Neural progenitor cell (in vitro differentiated cells): ENCODE measurements at places on chromosomes 7 and 10.

DNA sequence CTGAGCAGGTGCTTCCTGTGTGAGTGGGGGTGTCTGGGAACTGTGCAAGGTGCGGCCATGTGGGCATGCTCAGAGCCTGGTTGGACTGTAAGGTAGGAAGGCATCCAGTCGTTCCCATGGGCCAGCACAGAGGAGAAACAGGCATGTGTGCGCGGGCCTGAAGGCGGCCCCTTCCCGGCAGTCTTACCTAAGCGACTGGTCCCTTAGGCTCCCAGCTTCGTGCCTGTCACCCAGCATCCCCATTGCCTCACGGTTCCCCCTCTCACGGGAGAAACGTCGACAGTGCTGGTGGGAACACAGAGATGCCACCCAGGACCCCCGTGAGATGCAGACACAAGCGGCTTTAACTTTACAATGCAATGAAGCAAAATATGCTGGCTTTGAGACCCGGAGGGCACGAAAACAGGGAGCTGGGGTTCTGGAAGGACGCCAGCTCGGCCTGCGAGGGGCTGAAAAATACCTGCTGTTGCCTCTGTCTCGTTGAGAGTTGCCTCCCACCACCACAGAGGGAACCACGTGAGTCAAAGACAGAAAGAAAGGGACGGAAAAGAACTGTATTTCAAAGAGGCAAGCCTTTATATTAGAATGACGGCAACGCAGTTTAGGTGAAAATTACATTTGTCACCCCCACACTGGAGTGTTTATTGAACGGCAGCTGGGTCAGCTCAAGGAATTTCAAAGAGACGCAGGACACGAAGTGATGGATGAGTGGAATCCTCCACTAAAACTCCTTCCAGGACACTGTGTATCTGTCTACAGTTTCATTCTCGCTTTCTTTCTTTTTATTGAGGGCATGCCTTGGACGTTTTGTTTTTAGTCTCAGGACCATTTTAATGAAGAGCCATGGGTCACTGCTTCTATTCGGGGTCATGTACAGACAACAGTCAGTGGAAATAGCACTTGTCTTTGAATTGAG lies 128.4 kb downstream of the DNAJB6 start:
- no peak overlapping the region for H3K4me3 ChIP-seq
- H3K4me1 ChIP-seq = peaks cover 22% of the 10 kb centered on the region
- DNase-seq = no peak
- H3K27ac ChIP-seq = no peak overlapping the region

GRCh38 chr10:130962240-130963051 lies 349.1 kb downstream of the TCERG1L start:
- no peak overlapping the region for H3K27ac ChIP-seq
- H3K36me3 ChIP-seq = no peaks in the 10 kb centered on the region
- H3K4me3 ChIP-seq = no peak overlapping the region
- H3K4me1 ChIP-seq = no peaks in the 10 kb centered on the region
- no peak for DNase-seq

DNA sequence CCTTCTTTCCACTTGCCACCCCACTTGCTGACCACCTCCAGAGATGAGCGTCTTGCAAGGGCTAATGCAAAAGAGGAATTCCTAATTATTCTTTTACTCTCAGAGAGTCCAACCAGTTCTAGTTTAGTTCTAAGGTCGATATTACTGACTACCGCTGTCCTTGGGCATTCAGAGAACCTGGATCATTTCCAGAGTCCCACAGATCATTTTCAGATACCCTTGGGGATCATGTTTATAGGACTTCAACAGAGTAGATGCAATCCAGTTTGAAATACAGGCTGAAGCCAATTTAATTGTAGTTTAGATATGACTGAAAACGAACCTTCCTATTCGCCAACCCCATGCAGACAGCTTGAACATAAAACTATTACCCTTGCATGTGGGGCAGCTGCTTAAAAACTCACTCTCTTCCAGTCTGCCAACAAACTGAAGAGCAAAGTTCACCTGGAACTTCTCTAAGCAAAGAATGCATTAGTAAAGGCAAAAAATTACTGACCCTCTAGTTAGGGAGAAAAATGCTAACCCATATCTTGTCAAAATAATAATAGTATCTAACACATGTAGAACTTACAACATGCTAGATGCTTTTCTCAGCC lies 22.4 kb downstream of the CFAP69 start:
- no peaks in the 10 kb centered on the region for H3K27me3 ChIP-seq
- H3K27ac ChIP-seq = no peak overlapping the region
- no peaks in the 10 kb centered on the region for H3K4me1 ChIP-seq
- no peaks in the 10 kb centered on the region for H3K36me3 ChIP-seq
- no peak overlapping the region for H3K4me3 ChIP-seq

DNA sequence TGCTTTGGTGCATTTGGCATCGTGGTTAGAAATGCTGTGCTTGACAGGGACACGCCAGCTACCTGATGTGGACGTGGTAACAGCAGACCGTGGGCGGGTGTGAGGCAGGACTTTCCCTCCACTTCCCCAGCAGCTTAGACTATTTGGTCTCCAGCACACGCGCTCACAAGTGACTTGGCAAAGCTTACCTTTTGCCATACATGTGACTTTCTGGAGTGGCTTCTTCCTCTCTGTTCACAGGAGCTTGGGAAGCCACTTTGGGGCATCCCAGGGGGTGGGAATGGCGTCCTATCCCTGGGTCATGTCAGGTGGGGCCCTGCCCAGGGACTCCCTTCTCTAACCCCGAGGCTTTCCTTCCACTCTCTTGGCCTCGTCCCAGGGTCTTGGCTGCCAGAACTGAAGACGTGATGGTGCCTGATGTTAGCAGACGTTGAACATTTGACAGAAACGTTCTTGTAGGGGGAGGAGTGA lies 228.7 kb upstream of the KLF6 start:
- H3K4me3 ChIP-seq = no peak overlapping the region
- no peaks in the 10 kb centered on the region for H3K36me3 ChIP-seq
- no peaks in the 10 kb centered on the region for H3K4me1 ChIP-seq
- DNase-seq = no peak
- no peak overlapping the region for H3K27ac ChIP-seq
- no peaks in the 10 kb centered on the region for H3K27me3 ChIP-seq

- H3K4me1 ChIP-seq = peaks cover 31% of the 10 kb centered on the region
- no peaks in the 10 kb centered on the region for H3K36me3 ChIP-seq
- H3K27ac ChIP-seq = no peak overlapping the region
- no peaks in the 10 kb centered on the region for H3K27me3 ChIP-seq
Observed at GRCh38 chr7:127891144-127891543, 140.1 kb downstream of the LRRC4 start.
